NCI-H774 (cell line): ENCODE measurements at places on chromosomes 5 and 9.

DNA sequence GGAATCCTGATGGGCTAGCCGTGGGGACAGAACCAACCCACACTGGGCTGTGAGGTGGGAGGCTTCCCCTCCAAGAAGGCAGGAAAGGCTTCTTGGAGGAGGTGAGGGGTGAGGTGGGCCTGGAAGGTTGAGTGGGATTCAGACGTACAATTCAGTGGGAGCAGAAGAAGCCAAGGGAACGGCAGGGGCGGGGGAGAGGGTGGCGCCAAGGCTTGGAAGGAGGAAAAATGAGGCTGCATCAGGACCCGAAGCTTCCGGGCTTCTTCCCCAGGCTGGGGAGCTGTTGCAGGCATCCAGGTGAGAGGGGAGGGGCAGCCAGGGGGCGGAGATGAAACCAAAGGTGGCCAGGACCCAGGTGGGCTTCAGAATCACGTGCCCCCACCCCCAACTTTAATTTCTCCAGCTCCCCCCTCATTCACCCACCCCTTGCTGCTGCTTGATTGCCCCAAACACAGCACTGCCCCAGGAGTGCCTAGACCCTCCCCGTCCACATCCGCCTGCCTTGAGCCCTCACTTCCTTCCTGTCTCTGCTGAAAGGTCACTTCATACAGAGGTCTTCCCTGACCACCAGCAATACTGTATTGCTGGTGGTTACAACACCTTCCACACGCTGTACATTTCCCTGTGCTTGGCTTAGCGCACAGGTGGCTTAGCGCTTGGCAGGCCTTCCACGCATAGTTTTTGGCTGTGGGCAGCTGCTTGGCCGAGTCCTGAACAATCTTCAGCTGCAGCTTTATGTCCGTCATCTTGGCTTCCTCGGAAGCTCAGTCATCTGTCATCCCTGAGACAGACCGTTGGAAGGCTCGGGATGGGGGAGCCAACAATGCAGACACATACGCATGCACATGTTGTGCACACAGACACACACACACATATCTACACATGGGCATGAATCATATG is 193.5 kb downstream of the RGS3 start:
- DNase-seq: no peak

- DNase-seq: peak; percentile 69
These were observed 18.3 kb downstream of the RFX3 start for GRCh38 chr9:3507395-3508077.

DNA sequence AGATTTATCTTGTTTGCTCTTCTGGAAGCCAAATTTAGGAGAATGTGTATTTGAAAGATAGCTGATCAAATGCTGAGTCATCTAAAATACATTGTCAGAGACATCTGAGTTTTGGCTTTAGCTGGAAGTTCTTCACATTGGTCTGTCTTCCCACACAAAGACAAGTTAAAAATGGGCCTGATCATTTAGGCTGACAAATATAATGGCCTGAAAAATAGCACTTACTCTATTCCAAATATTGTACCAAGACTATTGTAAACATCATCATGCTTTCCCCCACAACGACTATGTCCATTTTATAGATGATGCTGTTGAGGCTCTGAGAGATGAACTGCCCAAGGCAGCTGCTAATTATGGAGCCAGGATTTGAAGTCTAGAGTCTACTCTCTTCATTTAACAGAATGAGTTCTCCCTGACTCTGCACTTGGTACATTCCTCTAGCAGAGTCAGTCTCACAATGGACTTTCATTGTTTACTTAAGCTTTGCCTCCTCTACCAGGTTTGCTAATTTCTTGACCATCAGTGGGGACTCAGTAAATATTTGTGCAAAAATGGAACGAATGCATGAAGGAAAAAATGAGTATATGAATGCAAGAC is 619.4 kb upstream of the KLF4 start:
- no peak for DNase-seq

DNA sequence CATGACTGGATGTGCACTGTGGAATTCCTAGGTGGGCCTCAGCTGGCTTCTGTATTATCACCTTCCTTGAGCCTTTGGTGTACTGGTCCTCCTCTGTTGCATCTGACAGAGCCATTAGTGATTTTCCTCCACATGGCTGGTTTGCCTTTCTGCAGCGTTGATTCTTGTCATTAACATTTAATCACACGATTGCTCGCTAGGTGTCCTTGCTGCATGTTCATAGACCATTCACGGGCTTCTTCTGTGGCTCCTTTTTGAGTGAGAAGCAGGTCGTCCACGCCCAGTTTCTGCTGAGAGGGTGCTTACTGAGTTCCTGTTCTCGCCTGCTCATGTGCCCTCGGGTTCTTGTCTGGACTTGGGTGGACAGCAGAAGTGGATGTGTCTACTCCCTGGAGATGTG is 29.3 kb downstream of the ADAMTS16 start:
- DNase-seq: no peak

- DNase-seq: no peak
These were observed 337.7 kb upstream of the PANK3 start for GRCh38 chr5:168916852-168917251.

DNA sequence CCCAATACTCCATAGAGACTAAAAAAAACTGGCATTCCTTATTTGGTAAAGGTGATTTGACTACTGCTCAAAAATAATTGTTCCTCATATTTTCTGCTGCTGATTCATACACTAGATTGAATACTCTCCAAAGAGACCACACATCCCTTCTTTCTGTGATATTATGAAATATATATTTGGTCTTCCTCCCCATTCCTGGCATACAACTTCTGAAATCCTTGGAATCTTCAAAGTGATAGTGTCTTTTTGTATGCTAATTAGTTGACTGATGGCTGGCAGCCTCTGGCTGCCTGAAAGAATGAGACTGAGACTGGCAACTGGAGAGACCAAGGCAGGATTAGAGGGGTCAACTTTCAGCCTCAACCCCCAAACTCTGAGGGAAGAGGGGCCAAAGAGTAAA is 348.0 kb upstream of the RFX3 start:
- no peak for DNase-seq

- no peak for DNase-seq
These were observed 727 bp upstream of the ADRB2 start for GRCh38 chr5:148825716-148826052.

DNA sequence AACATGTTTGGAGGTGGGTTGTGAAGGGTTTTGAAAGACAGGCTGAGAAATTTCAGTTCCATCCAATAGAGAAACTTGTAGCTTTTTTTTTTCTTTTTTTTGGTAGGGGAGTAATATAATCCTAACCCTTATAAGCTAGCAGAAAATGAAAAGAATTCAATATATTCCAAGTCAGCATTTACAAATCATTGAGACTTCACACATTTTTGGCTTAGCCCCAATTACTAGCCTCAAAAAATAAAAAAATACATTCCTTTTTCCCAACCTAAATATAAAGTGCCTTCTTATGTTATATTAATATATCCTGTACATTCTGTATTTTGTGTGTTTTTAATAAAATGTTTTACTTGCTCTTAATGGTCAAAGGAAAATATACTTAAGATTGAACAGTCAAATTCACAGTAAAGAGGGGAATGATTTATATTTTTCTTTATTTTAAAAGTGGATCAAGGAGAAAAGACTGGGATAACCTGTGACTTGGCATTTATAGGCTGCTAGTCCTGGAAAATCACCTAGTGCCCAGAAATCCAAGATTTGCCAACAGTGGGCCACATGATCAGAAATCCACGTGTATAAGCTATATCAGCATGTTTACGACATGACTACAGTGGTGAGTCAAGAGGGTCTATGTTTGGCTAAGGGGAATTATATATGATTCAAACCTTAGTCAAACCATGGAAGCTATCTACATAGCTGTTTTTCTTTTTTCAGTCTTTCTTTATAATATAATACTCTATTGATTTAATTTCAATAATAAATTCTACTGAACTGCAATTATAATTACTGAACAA is 14.5 kb downstream of the HACD4 start:
- DNase-seq: no peak

GRCh38 chr9:128244837-128245231 is 31.0 kb downstream of the GOLGA2 start:
- DNase-seq: no peak

DNA sequence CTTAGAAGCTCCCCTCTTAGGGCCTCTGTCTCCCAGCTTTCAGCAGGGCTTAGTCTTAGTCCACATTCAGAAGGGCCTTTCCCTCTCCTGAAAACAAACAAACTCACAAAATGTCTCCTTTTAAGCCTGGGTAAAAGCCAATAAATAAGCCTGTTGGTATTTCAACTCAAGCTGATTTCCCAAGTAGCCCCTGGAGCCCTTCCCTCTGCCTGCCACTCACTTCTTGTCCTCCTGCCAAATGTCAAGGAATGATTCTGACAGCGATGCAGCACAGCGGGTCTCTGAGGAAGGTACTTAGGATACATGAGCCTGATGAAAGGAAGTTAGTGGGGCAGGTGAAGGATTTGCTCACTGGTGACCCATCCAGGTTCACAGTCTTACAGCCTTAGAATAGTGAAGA is 210.5 kb downstream of the PJA2 start:
- no peak for DNase-seq

DNA sequence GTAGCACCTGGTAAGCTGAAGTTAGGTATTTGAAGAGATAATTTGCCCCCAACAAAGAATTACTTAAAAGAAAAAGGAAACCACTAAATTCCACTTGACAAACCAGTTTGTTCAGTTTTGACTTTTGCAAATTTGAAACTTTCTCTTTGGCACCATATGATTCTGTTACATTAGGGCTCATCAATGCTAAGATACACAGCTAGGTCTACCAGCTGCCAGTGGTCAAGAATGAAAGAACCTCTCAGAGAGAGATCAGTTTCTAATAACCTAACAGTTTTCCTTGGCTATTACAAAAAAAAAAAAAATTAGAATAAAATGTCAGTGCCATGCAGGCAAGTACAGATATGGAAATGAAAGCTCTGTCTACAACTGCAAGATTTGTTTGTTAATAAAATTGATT is 92.3 kb downstream of the CAAP1 start:
- no peak for DNase-seq

GRCh38 chr5:125357660-125358059 is 611.2 kb upstream of the ZNF608 start:
- no peak for DNase-seq

DNA sequence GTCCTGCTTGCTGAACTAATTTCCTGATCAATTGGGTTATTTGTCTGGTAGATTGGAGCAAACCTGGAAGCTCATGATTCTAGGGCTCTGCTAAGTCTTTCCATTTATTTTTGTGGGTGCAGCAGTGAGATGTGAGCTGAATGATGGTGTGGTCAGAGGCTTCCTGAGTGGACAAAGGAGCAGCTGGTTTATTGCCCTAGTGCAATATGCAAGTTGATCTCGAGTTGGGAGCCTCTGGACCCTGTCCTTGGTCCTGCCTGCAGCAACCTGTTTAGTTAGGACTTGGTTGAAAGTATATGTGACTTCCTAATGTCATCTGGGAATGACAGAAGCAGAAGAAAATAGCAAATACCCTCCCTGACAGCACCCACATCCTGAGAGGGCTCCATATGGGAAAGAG is 4.2 kb upstream of the UNC5A start:
- no peak for DNase-seq

- no peak for DNase-seq
These were observed 32.2 kb downstream of the POLR1E start for GRCh38 chr9:37517923-37518322.

- DNase-seq: no peak
These were observed 29.4 kb downstream of the ABITRAM start for GRCh38 chr9:108963459-108964143.

DNA sequence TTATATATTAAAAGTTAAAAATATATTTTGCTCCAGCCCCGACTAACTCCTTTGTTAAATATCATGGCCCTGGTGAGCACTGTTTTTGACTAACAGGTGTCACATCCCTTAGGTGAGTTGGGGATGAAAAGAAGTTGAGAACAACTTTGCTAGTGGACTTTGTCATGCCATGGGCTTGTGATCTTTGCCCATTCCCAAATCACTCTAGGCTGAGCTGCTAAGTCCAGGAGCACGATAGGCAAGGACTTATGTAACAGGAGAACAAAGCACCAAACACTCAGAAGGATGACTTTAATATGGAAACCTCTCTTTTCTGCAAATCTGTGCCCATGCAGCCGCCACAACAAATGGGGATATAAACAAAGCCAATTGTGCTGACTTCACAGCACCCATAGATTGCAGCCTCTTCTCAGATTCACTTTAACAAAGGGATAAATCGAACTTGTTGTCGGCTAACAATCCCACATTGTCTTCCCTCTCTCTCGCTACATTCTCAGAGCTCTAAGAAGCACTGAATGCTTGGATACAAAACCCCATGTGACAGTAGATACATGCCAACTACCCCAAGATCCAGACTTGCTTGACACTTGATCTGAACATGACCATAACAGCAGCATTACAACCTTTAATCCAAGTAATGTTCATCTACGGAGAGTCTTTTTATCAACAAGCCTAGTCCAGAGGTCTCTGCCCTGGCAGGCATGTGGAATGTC is 86.8 kb upstream of the CD180 start:
- no peak for DNase-seq

GRCh38 chr5:50969151-50970031 is 303.0 kb downstream of the PARP8 start:
- DNase-seq: no peak
